ENCODE measurements at places on chromosomes 1 and 21.

GRCh38 chr1:17270891-17271765, 22.2 kb downstream of the PADI3 start:
- DNase-seq, result no peak

GRCh38 chr1:1761504-1762376, 16.5 kb downstream of the NADK start:
- no peak for DNase-seq

GRCh38 chr1:183000167-183000962, 22.9 kb upstream of the LAMC1 start:
- no peak for DNase-seq

GRCh38 chr1:224671076-224671475, 55.0 kb downstream of the CNIH3 start:
- no peak for DNase-seq

DNA sequence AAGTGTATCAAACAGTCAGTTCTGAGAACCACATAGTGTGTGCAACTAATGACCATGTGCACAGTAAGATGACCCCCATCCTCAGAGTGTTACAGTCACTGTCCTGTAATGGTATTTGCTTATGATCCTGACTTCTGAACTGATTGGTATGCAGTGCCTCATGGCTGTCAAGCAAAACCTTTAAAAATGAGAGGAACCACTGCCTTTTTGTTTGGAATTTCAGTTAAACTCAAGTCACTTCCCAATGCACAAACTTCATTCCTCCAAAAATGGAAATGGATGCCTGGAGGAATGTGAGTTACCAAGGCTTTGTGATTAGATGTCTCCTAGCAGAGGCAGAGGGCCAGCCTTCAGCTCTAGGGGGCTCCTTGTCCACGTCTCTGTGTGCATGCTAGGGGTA, 10.5 kb downstream of the C1orf198 start:
- DNase-seq, result no peak

DNA sequence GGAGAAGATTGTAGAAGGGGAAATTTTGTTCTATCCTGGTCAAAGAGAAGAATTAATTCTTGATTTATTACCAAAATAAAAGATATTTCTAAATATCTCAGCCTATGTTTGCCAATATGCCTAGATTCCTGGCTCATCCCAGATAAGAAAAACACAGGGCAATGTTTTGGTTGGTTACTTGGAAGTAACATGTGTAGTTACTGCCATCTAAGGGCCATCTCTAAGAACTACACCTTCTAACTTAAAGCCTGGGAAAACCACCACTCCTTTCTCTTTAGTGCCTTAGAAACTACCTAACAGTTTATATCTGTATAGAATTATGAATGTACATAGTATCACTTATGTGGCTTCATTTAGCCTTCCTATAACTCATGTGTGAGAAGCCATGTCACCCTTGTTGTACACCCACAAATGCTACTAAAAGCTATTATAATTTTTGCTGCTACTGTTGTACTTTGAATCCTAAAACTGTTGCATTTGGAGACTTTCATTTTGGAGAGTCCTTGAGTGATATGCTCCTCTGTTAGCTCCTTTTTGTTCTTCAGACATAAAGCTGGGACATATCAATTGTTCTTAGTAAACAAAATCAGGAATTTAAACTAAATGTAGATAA, 4.5 kb downstream of the AIM2 start:
- no peak for DNase-seq

- no peak for DNase-seq
Observed at GRCh38 chr1:168288311-168289052, 7.8 kb downstream of the TBX19 start.

- no peak for DNase-seq
Observed at GRCh38 chr1:179164494-179164893, 65.0 kb downstream of the ABL2 start.

GRCh38 chr1:91732291-91733107, 153.5 kb downstream of the TGFBR3 start:
- peak; percentile 37 for DNase-seq

- DNase-seq, result no peak
Observed at GRCh38 chr1:167808104-167808503, 86.3 kb downstream of the MPZL1 start.

GRCh38 chr1:180548686-180549317, 10.0 kb upstream of the OVAAL start:
- no peak for DNase-seq

GRCh38 chr21:21163904-21164303, 165.7 kb downstream of the NCAM2 start:
- no peak for DNase-seq

DNA sequence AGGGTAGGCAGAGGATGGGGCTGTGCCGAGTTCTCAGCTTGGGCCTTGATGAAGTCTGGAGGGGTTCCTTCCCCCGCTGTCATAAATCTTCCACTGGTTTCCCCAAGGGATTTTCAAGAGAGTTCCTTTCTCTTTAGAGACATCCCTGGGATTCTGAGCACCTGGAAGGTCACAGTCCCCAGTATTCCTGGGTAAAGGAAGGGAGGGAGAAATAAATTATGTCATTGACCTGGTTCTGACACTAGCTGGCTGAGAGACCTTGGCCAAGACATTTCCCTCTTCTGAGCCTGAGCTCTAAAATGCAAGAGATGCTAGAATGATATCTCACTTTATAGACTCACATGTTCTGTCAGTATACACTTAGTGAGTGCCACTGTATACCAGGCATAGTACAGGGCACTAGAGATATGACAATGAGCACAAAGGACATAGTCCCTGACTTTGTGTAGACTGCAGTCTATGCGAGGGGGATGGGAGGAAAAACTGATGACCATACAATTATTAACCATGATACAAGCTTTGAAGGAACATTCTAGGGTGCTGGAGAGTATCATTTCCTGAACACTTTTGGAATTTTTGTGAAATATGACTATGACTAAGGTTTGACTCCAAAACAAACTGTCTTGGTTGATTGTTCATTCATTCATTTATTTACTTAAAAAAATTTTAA, 165.8 kb upstream of the JUN start:
- DNase-seq, result no peak

GRCh38 chr21:32940079-32941014, 85.4 kb upstream of the OLIG2 start:
- peak; percentile 55 for DNase-seq

DNA sequence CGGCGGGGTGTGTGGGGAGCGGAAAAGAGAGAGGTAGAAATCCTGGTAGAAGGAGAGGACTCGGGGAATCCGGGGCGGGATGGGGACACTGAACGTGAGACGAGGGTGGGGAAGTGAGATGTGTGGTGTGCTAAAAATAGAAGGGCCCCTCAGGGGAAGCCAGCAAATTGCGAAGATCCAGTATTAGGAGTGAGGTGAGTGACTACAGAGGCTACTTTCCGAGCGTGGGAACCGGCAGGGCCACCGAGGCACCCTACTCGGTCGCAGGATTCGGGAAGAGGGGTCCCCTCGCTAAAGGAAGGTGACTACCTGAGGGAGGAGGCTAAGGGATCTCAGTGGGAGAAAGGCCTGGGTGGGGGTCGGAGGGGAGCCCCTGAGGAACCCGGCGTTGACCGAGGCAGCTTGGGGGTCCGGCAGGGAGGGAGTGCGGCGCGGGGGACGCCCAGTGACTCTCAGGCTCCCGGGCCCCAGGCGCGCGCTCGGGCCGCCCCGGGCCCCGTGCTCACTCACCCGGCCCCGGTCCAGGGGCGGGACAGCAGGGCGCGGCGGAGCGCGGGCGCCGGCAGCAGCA, 318 bp downstream of the ALDH4A1 start:
- no peak for DNase-seq

GRCh38 chr1:61953076-61953789, 211.0 kb downstream of the PATJ start:
- DNase-seq, result no peak

DNA sequence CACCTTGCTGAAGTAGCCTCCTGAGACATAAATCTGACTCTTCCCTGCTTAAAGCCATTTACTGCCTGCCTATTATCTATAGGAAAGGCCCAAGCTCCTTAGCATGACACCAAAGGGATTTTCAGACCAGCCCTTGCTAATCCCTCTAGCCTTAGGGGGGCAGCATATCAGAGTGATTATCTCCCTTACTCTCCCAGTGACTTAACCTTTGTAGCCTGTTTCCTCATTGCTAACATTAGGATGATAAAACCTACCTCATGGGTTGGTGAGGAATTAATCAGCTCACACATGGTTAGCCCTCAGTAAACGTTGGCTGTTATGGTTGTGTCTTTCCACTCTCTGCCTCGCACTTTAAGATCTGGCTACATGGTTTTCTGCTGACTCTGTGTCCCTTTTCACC, 70.1 kb downstream of the ROR1 start:
- DNase-seq, result no peak

DNA sequence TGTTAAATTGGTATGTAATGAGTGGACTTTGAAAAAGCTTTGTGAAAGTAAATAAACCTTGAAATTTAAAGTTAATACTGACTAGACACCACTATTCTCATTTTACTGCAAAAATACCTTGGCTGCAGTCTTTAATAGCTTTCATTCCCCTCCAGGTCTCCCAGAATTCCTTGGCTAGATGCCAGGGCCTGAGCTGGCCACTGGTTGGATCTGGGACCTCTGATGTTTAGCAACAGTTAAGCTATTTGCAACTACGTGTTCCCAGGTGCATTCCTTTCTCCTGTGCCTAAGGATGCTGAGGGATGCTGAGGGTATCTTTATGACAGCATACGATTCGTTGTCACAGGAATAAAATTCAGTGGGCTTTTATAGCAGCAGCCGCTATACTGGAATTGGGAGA, 938.7 kb downstream of the TTLL7 start:
- no peak for DNase-seq

DNA sequence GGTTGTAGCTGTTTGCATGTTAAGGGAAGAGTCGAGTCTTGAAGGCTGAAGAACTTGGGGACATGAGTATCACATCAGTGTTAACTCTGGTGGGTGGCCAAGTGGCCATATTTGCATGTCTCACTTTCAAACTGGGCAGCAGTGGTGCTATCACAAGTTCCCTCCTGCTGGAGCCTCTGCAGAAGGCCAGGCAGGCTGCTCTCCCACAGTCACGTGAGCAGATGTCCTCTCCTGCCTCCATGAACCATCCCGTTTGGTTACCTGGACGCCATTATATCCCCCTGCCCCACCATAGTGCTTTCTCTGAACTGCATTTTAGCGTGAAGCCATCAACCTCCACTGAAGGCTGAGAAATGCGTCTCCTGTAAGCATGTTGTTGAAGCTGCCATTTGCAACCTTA, 205.1 kb upstream of the LMO4 start:
- DNase-seq, result no peak

DNA sequence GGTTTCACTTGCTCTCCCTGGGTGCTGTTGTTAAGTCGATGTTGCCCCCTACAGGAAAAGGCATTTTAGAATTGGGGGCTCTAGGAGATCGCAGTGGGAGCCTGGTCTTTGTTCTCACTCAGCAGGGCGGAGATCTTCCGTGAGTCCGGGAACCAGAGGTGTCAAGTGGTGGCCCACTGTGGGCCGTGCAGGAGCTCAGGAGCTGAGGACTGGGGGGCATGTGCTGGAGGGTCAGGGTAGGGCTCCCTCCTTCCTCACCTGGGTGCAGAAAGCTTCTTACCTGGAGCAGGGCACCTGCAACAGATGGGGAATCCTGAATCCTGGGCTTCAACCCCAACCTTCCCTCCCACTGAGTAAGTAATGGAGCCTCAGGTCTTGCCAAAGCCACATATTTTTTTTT, 392.7 kb downstream of the NPHP4 start:
- no peak for DNase-seq

DNA sequence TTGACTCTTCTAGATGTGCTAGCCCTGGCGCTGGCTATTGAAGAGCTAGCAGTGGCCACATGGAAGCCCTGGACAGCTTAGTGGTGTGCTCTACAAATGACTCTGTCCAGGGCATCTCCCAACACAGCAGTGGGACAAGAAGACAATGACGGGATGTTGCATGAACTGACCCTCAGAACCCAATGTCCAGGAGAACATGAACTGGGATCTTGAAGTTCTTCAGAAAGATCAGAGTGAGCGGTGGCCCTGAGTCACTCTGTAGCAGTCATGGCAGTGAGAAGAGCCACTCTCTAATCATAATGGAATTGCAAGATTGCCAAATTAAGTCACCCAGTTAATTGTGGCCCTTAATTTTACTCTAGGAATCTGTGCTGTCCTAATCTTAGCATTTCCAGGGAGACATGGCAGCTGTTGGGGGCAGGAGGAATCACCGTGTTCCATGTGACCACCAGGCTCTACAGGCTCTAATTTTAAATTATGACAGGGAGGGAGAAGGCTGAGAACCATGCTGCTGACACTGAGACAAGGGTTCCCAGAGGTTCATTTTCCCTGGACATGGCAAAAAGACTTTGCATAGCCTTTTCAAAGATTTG, 10.2 kb upstream of the OBSCN start:
- DNase-seq, result no peak

DNA sequence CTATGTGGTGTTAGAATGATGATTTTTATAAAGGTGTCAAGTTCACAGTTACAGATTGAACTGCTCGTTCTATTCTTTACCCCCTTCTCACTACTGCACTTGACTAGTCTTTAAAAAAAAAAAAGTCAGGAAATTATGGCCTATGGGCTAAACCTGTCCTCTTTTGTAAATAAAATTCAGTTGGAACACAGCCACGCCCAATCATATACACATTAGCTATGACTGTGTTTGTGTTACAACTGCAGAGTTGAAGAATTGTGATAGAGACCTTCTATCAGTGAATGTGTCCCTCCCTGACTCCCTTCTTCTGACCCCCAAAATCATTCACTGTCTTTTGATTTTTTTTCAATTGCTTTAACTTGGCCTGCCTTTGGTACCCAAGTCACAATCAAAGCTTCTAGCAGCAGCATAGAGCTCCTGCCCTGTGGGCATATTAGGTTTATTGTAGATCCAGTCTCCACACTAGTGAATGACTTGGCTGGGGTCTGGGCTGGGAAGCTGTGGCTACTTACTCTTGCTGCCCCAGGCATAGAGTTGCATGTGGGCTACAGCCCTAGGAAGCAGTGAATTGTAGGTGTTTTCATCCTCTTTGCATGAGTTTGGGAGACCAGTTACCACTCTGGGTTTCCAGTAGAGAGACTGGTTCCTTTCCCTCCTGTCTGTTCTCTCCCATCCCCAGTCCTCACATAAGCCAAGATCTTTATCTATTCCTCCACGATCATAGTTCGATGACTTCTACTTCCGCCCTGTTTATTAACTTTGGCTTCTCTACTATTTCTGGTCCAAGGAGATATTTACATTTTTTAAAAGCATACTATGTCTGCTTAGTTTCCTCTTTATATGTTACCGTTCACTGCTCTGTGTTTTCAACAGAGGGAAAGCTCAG, 249.9 kb downstream of the FMN2 start:
- DNase-seq, result no peak

DNA sequence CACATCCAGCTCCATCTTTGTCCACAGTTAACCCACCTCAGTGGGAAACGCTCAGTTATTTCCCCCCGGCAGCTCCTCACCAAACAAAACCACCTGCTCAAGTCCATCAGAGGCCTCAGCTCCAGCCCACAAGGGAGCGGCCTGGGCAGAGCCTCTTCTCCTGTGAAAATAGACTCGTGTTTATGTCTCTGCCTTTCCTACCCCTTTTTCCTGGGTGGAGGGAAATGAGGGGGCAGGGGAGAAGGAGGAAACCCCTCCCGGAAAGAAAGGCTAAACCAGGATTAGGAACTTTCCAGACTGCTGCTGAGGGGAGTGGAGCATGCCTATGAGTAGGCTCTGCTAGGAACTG, 81.6 kb downstream of the PAX7 start:
- no peak for DNase-seq

- DNase-seq, result no peak
Observed at GRCh38 chr1:7482772-7483495, 288.2 kb upstream of the VAMP3 start.

All from stimulated activated CD4-positive, alpha-beta T cell treated with anti-CD3 and anti-CD28 coated beads, Interleukin-12 subunit alpha, Interleukin-12 subunit beta, amount 100 ng/mL, for 48 hours (primary cell).